ENCODE measurements at places on chromosomes 7 and 10.

GRCh38 chr7:149662591-149663095 is 110.7 kb downstream of the ZNF467 start:
- DNase-seq = peak; percentile 73

- DNase-seq = no peak
Observed at GRCh38 chr7:93558705-93559614, 15.6 kb downstream of the CALCR start.

DNA sequence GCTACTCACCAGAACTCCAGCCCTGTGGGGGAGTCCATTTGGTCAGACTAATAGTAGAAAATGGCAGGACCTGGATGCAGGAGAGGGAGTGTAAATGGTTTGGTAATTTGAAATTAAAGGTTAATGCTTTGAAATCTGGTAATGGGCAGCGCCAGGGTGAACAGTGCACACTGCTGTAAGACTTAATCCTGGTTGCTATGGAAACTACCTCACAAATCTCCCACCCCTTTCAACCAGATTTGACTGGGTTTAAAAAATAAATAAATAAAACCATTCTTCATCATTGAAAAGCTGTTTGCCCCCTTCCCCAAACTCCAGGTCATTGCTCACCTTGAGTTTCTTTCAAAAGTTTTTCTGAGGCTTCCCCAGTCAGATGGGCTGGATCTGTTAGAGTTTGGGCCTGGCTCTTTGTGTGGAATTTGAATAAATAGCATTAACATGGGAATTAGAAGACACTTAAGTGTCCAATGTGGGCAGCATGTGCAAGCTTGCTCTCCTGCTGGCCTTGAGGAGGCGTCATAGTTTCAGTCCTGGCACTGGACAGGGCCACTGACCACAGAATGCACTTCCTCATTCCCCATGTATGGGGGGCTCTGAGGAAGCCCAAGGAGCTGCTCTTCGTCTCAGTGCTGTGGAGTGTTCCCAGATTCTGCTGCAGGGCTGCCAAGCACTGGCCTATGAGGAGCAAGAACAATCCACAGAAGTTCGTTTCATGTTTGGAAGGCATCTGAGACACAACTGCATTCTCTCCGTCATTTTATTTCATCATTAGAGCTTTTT is 90.7 kb downstream of the LRRC4 start:
- DNase-seq = no peak

- DNase-seq = no peak
Observed at GRCh38 chr7:143205560-143206293, 16.1 kb upstream of the TAS2R40 start.

GRCh38 chr7:105173586-105173985 is 159.6 kb downstream of the KMT2E start:
- no peak for DNase-seq

- DNase-seq = no peak
Observed at GRCh38 chr10:82888809-82889455, 1013.9 kb downstream of the NRG3 start.
